CD14-positive monocyte (primary cell): ENCODE measurements at places on chromosomes 12 and 14. TPM values are rescaled to one million over a fixed set of nuclear protein-coding genes. Genes with fewer than 3 reads are reported as not detected.

Gene FLVCR2
- polyA plus RNA-seq: 16.3 TPM

Gene TMEM263
- 0.28 and 0.56 TPM in 2 replicates for polyA plus RNA-seq

Gene GXYLT1
- polyA plus RNA-seq: 7.1 TPM

Gene RNASE13
- polyA plus RNA-seq: not detected

Gene CLECL1
- polyA plus RNA-seq: 11.4 TPM

Gene HRK
- polyA plus RNA-seq: not detected

Gene DTD2
- polyA plus RNA-seq: 6.4 and 7.1 TPM in 2 replicates

Gene TAS2R42
- polyA plus RNA-seq: not detected

Gene EPYC
- polyA plus RNA-seq: not detected in 2 replicates

Gene PLEKHG3
- 13.0 and 19.8 TPM in 2 replicates for polyA plus RNA-seq

Gene SLC4A8
- polyA plus RNA-seq: 2.3 TPM
